ENCODE measurements at places on chromosomes 16 and 17.

GRCh38 chr17:9343516-9343915 is 232.1 kb downstream of the STX8 start:
- DNase-seq = no peak

DNA sequence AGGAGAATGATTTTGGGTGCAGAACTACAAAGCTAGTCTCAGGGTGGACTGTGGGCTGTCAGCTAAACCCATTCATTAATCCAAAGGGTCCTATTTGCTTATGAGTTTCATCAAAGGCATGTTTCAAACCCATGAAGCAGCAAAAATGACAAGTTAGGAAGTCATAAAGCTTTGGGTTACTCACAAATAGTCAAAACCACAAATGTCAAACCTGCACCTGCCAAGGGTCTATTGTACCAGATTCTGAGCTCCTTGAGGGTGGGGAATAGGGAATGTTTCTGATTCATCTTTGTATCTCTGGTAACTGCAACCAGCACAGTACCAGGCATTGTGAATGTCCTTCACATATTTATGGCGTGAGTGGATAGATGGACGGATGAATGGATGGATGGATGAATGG is 317.7 kb downstream of the MAF start:
- DNase-seq = no peak

- DNase-seq = peak; percentile 4
Measured at GRCh38 chr16:7086822-7087616, 245.6 kb upstream of the RBFOX1 start.

DNA sequence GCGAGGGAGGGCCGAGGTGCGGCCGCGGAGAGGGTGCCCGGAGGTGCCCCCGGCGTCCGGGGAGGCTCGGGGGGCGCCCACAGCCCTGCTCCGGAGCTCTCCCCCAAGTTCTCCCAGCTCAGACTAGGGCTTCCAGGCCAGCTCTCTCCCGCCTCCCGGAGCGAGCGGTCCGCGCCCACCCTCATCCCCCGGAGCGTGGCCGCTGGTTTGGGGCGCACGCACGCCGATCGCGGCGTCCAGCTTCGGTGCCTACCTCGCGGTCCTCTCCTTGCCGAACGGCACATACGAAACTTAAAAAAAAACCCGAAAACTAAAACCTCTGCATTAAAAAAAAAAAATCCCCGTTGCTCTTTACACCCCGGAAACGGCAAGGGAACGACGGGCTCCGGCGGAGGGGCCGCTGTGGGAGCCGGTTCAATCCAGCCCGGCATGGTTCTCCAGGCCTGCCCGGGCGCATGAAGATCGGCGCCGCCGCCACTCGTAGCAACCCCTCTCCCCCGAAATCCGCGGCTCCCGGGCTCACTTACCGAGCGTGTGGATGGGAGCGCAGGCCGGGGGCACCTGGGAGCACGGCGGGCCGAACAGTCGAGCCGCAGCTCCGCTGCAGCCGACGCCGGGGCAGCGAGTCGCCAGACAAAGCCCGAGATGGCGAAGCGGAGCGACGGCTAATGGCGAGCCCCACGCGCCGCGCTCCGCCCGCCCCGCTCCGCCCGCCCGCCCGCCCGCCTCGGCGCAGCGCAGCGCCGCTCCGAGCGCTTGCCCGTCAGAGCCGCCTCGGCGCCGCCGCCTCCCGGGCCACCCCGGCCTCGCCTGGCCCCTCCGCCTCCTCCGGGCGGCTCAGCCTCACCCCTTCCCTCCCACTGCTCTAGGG is 973 bp upstream of the UBTF start:
- DNase-seq = peak; percentile 55

GRCh38 chr17:64739316-64740058 is 77.4 kb upstream of the SMURF2 start:
- DNase-seq = no peak

DNA sequence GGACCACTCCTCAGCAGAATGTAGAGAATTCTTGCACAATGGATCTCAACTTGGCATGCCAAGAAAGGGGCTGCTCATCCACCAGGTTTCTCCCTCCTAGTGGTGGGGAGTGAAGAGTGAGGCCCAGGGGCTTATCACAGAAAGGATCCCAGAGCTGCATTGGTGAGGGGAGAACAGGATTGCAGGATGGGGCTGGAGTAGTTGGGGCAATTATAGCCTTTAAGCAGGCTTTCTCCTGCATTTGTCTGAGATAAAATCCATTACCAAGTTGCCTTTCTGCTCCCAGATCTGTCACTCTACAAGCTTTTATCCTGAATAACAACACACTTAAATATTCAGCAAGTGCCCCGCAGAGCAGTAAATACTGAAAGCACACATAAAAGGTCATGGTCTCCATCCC is 130.8 kb upstream of the CES5A start:
- DNase-seq = no peak

DNA sequence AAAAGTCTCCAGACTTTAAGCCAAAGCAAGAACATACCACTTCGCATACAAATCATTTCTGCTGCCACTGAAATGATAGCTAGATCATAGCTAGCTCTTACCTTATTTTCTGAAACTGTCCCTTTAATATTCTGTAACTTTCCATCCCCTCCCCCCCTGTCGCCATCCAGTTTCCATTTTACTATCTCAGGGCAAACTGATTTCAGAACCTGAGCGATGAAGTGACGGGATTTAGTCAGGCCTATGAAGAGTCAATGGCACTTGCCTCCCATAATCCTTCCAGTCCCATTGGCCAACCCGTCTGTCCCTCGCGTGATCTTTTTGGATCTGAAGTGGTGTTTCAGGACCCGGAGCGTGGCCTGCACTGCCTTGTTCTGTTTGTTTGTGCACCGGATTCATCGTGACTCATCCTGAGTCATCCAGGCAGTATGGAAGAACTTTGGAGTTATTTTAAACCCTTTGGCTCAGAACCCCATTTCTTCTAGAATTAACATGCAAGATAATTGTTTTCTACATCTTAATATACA is 199.8 kb upstream of the CHMP6 start:
- no peak for DNase-seq

DNA sequence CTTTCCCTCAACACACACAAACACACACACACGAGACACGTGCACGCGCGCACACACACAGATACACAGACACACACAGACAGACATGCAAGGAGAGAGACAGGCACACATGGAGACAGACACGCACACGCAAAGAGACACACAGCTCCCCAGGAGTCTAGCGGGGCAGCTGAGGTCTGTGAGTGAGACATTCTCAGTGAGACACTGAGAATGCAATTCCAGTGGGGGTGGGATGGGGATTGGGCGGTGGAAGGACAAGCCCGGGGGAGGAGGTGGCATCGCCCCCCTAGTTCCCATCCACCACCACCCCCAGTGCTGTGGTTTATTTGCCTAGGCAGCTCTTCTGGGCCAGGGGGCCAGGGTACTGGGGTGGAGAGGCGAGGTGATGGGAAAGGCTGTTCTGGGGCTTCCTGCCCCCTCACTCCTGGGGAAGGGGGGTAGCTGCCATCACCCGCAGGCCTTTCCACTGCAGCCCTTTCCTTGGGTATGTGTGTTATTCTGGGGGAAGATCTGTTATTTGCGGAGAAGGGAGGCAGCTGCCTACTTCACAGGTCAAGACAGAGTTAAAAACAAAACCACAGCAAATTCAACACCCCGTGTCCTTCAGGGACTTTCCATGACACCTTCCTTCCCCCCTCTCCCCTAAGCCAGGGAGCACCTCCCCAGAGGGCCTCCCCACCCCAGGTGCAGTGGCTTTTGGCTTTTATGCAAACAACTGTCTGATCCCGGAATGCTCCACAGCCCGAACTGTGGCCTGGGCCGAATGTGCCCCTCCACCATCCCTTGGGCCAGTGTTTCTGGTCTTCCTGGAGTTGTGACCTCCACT is 18.0 kb downstream of the GRB7 start:
- DNase-seq = no peak

DNA sequence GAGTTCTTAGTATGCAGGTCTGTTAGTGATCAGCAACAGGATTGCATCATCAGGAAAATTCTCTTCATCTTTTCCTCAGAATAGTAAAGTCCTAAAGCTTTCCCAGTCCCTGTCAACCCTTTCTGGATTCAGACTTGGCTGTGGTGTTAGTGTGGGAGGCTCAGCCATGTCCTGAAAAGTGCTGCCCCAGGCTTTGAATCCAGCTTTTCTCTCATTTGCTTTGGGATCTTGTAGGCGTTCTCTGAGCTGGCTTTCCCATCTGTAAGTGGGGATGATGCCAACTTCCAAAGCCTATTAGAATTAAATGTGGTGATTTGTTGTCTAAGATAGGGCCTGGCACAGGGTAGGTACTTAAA is 3.0 kb downstream of the ALKBH5 start:
- DNase-seq = no peak

DNA sequence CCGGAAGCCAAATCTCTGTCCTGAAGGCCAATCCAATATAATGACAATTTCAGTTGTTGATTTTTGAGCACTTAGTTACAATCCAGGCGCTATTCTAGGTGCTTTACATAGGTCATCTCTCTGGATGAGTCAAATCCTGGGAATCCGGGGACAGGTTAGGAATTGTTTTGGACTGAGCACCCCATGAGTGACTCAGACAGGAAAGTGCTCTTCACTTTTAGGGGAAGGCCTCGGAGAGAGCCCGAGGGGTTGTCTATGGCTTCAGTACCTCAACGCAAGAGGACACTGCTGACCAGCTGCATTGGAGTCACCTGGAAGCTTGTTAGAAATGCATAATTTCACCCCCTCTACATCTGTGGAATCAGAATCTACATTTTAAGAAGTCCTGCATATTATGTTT is 108.8 kb downstream of the IRX5 start:
- DNase-seq = no peak

GRCh38 chr17:55391244-55391757 is 30.3 kb downstream of the MMD start:
- DNase-seq = no peak

- DNase-seq = no peak
Measured at GRCh38 chr17:45423975-45424335, 8.7 kb downstream of the ARHGAP27 start.

GRCh38 chr16:82236875-82237274 is 66.9 kb upstream of the MPHOSPH6 start:
- DNase-seq = no peak

GRCh38 chr16:85306071-85306792 is 194.0 kb upstream of the CIBAR2 start:
- DNase-seq = peak; percentile 100
